NCI-H1092 (cell line): ENCODE measurements at places on chromosomes 12 and 14.

GRCh38 chr14:21061347-21061668 is 3.7 kb downstream of the RNASE8 start:
- DNase-seq = no peak

DNA sequence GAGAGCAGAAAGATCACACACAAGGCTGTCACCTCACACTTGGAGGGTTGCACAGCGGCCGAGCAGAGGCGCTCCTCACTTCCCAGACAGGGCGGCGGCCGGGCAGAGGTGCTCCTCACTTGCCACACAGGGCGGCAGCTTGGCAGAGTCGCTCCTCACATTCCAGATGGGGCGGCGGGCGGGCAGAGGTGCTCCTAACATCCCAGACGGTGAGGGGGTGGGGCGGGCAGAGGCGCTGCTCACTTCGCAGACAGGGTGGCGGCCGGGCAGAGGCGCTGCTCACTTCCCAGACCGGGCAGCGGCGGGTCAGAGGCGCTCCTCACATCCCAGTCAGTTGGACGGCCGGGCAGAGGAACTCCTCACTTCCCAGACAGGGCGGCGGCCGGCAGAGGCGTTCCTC is 9.1 kb downstream of the TMBIM4 start:
- no peak for DNase-seq

DNA sequence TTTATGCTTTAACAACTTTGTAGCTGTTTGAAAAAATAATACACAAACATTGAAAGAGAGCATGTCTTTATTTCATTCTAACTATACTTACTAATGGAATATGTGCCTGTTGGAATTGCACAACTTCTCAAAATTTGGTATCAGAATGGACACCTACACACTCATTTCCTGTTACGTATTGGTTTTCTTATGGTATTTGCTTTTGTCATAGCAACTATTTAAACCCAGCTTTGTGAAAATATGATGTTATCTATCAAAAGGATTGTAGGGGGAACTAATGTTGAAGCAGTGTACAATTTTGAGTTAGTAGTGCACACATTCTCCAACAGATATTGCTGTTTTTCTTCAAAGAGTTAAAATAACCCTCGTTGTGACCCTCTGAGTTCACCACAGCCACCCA is 52.6 kb downstream of the RBMS2 start:
- no peak for DNase-seq

GRCh38 chr14:71469643-71470335 is 462.4 kb upstream of the RGS6 start:
- no peak for DNase-seq

- no peak for DNase-seq
These were observed 406.1 kb upstream of the TMPO start for GRCh38 chr12:98109266-98109665.
